ENCODE measurements at places on chromosomes 4 and X. TPM values are rescaled to one million over a fixed set of nuclear protein-coding genes. Genes with fewer than 3 reads are reported as not detected.

DNA sequence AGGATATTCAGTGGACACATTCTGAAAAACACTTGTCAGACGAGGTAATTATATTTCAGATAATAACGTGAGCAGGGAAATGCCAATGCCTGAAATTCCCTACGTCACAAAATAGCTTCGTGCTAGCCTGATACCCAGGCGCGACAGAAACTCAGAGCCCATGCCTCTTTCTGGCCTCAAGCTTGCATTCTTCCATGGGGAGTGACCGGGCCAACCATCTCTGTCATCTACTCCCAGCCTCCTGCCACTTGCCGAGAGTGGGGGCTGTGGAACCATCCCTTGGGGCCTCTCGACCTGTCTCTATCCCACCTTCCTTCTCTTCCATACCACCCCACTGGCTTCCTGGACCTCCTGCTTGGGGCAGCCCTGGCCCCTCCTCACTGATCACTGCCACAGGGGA lies 34.5 kb upstream of the CDKN2AIP start:
- no peak for DNase-seq
- no peak overlapping the region for H3K27ac ChIP-seq
- H3K4me3 ChIP-seq, result no peak overlapping the region
- no peaks in the 10 kb centered on the region for H3K36me3 ChIP-seq
- no peaks in the 10 kb centered on the region for H3K4me1 ChIP-seq
- H3K27me3 ChIP-seq, result no peaks in the 10 kb centered on the region

DNA sequence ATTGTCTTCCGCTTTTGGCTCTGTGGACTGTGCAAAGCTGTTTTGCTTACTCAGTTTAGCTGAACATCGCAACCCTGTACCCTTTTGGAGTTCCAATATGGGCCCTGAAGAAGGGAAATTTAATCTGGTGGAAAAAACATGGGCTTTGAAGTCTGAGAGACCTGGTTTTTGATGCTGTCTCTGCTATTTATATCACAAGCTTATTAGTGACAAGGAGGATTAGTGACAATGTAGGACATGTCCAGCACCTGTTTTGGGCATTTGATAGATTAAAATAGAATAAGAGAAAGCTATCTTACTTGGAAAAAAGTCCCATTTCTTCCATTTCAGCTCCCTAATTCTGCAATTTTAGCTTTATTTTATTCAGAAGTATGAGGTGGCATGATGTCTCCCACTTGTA lies 417.3 kb downstream of the SPRY1 start:
- H3K4me1 ChIP-seq, result no peaks in the 10 kb centered on the region
- no peak overlapping the region for H3K27ac ChIP-seq
- DNase-seq, result no peak

USP17L13 gene
- not detected for total RNA-seq

KDR gene
- 0.05 TPM for total RNA-seq

PPARGC1A gene
- total RNA-seq, result not detected

BMPR1B gene
- total RNA-seq, result not detected

NOX1 gene
- total RNA-seq, result not detected

ADH1A gene
- total RNA-seq, result not detected

RIBC1 gene
- 0.49 TPM for total RNA-seq
